ENCODE measurements at places on chromosomes 12 and 14.

GRCh38 chr12:6816598-6816997, 5.0 kb upstream of the GPR162 start:
- no peak for DNase-seq

DNA sequence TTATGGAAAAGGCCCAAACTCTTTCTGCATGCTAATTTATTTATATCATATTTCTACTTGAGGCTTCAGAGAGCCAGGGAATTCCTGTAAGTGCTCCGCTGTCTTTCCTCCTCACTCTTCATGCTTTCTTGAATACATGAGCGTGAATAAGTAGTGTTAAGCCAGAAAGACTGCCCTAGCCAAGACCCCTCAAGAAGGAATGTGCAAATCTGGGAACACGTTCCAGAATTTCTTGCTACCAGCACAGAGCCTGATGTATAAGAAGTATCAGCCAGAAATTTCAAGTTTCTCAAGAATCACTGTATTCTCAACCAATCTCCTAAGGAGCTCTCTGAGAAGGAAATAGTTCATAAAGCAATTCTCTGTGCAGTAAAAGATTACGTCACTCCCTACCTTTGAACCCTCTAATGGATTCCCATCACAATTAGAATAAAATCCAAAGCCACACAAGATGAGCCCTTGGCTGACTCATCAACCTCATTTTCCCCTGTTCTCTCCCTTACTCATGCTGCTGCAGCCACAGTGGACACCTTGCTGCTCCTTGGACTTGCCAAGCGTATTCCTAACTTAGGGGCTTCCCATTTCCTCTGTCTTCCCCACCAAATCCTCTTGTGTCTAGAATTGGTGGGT, 6.9 kb upstream of the TSPAN8 start:
- no peak for DNase-seq

- no peak for DNase-seq
Measured at GRCh38 chr14:21680072-21680471, 6.5 kb upstream of the OR4E1 start.

DNA sequence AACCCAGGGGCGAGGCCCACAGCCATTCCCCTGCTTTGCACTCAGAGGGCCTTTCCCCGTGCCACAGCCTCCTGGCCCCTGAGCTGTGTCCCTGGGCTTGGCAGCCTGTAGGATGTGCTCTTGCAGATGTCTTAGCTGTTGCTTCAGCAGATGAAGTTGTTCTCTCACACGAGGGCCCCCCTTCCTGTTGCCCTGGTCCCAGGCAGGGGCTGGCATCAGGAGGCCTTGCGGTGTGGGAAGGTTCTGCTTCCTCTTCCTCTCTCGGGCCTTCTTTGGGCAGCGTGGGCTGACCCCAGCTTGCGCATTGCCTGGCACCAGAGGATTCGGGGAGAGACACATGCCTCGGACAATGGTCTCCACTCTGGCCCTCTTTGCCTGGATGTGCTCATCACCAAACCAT, 12.7 kb downstream of the PROX2 start:
- DNase-seq = no peak

- no peak for DNase-seq
Measured at GRCh38 chr14:83019744-83020414, 1486.2 kb upstream of the SEL1L start.

GRCh38 chr14:100440758-100441203, 117.6 kb downstream of the SLC25A47 start:
- no peak for DNase-seq

DNA sequence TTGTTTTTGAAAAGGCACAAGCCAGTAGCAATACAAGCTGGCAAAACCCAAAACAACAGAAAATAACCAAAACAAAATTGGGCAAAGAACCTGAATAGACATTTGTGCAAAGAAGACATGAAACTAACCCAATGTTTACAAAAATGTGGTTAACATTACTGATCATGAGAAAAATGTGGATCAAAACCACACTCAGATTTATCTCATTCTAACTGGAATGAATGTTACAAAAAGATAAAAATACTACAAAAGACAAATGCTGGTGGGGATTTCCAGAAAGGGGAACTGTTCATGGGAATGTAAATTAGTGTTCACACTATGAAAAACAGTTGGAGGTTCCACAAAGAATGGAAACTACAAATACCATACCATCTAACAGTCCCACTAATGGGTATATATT, 26.6 kb downstream of the ASCL4 start:
- no peak for DNase-seq

GRCh38 chr12:42468921-42469320, 120.6 kb downstream of the PRICKLE1 start:
- no peak for DNase-seq

- no peak for DNase-seq
Measured at GRCh38 chr14:84087986-84088531, 1441.9 kb upstream of the FLRT2 start.

DNA sequence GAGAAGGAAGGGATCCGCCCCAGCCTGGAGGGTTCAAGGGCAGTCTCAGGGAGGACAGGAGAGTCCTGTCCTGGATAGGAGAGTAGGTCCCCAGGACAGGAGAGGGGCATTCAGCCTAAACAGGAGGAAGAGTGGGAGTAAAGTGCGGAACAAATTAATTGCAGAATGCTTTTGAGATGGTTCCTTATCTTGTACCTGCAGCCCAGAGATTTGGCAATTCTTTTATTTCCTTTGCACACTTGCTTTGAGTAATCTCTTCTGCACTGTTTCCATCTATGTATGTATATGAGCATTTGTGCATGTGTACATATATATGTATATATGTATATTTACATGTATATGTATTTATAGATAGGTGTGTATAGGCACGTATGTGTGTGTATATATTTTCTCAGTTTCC, 22.7 kb downstream of the PLEK2 start:
- no peak for DNase-seq

DNA sequence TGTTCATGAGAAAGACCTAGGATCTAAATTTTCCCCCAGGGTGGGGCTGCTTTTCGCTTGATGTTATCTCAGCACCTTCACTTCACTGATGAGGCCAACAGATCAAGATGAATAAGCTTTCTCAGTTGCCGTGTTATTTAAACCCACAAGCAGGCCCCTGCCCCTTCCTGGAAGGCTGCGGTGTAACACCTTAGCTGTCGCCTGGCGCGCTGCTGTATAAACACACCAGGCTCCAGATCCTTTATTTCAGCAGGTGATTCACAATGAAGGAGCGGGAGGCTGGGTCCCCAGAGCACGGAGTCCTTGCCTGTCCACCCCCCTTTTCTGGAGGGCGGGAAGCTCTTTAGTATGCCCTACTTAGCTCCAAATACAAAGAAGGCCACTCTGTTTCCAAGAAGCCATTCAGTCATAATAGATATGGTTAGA, 515.4 kb downstream of the FUT8 start:
- DNase-seq = no peak

DNA sequence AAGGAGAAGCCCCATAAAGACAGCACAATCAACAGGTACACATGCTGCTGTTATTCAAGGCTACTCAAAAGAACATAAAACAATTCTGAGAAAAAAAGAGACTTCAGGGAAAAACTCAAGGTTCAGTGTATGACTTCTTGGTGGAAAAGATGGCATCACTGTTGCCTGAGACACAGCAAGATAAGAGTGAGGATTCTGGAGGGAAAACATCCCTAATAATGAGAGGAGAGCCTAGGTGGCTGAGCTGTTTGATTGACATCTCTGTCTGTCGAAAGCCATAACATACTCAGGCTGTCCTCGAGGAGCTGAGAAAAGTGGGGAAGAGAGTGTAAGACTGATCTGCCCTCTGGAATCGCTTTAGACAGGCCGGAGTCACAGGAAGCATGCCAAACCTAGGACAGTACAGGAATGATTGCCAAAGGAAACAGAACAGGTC, 193.4 kb upstream of the AMIGO2 start:
- no peak for DNase-seq

GRCh38 chr12:126389220-126389841, 1324.1 kb downstream of the AACS start:
- no peak for DNase-seq

DNA sequence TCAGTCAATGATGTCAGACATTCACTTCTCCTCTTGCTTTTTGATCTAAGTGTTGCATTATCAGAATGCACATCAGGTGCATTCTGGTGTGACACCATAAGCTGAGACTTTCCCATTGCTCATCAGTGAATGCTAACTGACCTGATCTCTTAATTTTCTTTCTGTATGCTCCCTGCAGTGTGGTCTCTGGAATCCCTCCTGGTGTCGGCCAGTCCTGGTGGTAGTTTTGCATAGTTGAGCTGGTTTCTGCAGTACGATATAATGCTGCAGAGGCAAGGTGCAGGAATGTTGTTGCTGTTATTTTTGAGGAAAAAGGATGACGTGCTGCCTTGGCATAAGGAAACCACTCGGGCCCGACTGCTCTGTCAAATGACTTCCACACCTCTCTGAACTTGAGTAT, 11.0 kb upstream of the SRP54 start:
- DNase-seq = no peak

- no peak for DNase-seq
Measured at GRCh38 chr14:103863245-103863644, 15.9 kb upstream of the PPP1R13B start.

GRCh38 chr12:127290251-127290650, 976.7 kb upstream of the TMEM132C start:
- DNase-seq = no peak

DNA sequence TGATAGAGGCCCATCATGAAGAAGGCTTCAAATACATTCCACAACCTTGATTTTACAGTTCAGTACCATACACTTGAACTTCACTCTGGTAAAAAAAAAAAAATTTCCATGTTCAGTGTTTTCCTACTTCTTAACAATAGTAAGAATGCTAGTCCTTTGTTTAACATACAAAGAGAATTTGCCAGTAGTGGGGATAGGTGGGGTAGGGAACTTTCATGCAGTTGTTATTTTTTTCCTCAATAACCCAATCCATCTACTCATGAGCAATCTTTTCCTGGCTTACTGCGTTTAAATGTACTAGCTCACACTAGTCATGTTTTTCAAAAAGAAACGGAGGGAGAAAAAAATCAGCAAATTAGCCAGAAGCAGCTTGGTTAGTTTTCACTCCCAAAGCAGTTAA, 206.1 kb downstream of the PRKD1 start:
- no peak for DNase-seq

DNA sequence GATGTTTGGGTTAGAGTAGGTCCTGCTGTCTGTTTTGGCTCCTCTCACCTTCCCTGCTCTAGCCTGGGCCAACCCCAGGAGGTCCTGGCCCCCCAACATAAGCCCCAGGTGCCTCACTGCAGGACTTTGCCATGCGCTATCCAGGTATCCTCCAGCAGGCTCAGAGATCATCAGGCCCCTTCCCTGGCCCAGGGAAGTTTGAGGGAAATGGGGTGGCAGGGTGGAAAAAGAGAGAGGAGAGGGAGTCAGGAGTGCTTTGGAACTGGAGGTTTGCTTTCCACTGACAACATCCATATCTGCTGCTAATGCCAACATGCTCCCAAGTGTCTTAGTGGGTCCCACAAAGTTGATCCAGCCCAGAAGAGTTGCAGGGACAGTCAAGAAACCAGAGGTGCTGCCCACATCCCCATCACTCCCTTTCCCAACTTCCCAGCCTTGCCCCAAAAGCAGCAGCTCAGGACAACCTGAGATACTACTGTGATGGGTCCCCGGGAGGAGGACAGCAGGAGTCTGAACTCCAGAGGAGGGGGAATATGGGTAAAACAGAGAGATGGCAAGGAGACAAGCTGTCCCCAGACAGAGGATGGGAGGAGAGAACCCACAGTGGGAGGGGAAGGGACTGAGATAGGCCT, 677 bp downstream of the TNS2 start:
- DNase-seq = no peak

DNA sequence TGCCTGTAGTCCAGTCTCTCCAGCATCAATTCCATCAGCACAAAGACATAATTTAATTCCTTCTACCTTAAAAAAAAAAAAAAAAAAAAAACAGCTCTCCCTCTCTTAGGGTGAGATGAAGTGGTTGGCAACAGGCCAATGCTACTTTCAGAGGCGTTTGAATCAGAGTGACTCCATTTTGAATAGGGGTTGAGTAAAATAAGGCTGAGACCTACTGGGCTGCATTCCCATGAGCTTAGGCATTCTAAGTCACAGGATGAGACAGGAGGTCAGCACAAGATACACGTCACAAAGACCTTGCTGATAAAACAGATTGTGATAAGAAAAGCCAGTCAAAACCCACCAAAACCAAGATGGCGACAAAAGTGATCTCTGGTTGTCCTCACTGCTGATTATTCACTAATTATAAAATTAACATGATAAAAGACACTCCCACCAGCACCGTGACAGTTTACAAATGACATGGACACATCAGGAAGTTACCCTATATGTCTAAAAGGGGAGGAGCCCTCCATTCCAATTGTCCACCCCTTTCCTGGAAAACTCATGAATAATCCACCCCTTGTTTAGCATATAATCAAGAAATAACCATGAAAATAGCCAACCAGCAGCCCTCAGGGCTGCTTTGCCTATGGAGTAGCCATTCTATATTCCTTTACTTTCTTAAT, 6.9 kb upstream of the TCL1B start:
- no peak for DNase-seq

DNA sequence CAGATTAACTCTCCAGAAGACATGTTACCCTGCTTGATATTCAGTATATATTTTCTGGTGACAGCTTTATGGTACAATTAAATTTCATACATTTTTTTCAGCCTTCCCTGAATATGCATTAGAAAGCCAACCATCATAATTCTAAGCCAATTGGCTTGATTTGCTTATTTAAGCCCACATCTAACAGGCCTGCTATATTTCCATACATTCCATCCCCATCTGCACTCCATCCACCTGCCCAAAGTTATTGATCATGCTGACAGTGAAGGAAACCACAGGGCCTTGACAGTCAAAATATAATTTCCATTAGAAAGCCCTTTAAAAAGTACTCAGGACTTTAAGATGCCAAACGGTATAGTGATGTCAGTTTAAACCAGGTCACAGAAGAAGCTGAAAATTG, 164.3 kb downstream of the GXYLT1 start:
- DNase-seq = no peak

Data from NCI-H2081 treated with DMSO at 0.1 percent for 48 hours (cell line).